ENCODE measurements at places on chromosomes 6 and 20.

- DNase-seq: no peak
Observed at GRCh38 chr6:40825102-40825501, 213.9 kb downstream of the UNC5CL start.

- DNase-seq: no peak
Observed at GRCh38 chr6:112221981-112222852, 32.1 kb downstream of the LAMA4 start.

- peak; percentile 20 for DNase-seq
Observed at GRCh38 chr6:10633216-10633615, 61.2 kb downstream of the C6orf52 start.

DNA sequence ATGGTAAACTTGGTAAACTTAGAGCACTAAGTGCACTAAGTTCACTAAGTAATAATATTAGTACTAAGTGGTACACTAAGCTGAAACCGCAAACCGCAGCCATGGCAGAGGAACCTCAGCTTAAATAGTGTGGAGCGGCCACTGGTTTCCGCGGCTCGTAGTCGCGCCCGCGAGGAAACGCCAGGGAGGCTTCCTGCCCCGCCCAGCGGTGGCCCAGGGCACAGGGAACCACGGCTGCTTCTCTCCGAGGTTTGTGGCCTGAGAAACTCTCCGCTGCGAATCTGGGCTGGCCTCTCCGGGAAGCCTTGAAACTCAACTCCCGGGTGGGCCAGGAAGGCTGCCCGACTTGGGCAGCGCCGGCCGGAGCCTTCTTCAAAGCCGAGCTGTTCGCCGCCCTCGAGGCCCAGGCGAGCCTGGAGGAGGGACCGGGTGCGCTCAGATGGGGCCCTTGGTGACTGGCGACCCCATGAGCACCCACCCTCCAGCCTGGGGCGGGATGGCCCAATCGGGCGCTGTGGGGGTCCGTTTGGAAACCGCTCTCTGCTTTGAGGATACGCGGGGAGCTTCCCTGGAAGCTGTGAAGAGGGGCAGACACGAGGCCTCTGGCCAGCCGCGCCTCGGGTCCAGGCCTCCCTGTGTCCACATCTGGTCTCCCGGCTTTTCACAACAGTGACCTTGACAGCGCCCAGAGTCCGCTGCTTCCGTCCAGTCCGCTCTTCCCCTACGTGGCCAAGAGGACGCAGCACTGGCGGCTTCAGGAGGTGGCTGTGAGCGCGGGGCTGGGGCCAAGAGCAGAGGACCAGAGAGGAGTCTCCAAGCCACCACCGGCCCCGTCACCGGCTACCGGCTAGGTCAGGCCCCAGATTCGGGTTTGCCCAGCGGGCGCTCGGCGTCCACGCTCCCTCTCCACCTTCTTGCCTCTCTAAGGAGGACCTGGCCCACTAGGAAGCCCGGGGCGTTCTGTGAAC, 25.4 kb upstream of the HLA-E start:
- DNase-seq: no peak

GRCh38 chr20:40477805-40478204, 211.2 kb downstream of the MAFB start:
- DNase-seq: no peak

DNA sequence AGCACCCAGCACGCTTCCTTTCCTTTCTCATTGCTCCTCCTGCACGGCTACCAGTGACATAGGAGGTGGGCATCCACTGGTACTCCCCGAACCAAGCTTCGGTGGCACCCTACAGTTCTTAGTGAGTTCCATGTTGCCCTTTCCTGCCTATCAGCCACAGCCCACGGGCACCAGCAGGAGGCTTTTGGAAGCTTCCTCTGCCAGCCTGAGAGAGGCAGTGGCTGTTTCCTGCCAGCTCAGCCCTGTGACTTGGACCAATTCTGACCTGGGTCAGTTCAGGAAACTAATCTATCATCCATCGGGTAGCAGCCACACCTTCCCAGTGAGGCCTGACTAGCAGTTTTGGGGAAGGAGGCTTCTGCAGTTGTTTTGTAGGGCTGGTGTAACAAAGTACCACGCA, 176.4 kb upstream of the UST start:
- no peak for DNase-seq

DNA sequence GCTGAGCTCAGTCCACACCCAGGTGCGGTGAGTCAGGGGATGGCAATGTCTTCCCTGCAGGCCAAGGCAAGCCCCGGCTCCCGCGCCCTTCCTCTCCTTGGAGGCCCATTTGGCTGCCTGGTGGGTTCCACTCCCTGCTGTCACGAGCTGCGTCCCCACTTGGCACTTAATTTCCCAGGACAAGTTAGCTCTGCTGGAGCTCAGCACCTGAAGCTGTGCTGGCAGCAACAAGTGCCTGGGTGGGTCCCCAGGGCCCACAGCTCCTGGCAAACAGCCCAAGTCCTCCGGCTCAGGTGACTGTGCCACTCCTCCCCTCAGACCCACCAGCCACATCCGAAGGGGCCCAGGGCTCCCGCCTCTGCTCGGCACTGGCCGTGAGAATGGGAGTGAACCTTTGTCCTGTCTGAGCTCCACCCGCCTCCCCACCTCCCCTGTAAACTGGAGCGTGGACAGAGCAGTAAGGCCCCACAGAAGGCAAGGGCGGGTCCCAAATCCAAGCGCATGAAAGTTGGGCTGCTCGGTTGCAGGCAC, 16.9 kb downstream of the LAMA5 start:
- no peak for DNase-seq

DNA sequence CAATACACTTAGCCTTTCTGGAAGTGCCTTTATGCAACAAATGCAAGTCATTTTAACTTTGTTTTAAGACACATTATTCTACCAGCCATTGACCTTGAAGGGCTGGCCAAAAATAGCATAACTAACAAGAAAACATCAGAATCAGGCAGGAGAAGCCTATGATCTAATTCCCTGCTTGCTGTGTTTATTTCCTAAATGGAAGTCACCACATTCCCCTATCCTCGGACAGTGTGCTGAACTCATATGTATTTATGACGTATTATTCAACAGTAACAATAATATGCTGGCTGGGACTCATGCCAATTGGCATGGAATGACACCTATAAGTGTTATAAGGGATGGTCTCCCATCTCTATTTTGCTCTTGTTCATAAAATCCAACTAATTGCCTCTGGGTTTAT, 140.7 kb downstream of the MAP3K7 start:
- DNase-seq: no peak

DNA sequence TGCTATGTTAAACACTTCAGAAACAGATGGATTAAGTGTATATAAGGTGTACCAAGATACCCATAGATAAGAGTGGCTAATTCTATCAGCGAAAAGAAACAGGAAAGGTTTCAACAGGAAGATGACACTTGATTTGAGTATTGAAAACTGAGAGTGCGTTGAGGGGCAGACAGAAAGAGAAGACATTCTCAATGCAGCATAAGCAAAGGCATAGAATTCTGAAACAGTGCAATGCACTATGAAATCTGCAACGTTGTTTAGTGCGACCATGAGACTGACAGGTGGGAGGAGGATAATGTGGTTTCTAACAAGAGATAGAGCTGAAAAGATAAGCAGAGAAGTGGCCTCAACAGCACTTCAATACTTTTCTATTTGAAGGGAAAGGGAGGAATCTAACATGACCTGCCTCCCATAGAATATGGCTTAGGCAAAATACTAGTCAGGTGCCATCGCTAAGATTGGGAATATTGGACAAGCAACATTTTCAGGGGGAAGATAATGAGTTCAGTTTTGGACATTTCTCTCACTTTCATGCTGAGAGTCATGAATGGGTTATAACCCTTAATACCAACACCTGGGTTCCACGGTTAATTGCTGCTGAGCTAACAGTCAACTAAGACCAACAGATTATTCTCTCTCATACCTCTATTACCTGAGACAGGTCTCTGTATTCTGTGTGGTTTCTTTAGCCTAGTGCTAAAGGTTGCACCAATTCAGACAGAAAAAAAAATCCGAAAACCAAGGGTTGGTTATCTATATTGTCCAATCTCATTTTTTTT, 312.9 kb upstream of the ARID1B start:
- DNase-seq: no peak

GRCh38 chr6:140542863-140543262, 1168.4 kb upstream of the CITED2 start:
- DNase-seq: no peak

- no peak for DNase-seq
Observed at GRCh38 chr6:144176043-144176442, 25.7 kb downstream of the STX11 start.

GRCh38 chr6:103516336-103516735, 1343.4 kb downstream of the HACE1 start:
- DNase-seq: no peak

DNA sequence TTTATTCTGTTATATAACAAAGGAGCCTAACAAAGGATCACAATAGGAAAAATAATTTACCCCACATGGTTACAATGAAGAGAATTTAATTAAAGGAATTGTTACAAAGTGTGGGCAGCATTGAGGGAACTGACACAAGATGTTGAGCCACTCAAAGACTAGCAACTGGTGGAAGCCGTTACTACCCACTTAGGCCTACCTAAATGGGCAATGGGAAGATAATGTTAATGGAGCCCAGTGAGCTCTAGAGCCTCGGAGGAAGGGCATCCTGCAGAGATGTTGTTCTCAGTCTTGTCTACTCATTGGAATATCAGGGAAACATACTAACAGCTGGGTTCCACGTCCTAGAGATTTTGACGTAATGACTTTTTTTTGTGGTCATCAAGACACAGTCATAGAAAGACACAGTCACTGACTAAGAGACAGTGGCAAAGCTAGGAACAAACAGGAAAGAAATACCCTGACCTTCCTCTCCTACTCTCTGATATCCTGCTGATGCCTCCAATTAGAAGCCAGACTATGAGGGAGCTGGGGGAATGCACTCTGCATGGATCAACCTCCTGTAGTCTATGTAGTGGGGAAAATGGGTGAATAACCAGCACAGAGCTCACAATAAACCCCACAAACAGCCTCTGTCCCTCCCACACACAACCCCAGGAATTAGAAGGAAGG, 523.8 kb upstream of the FLRT3 start:
- no peak for DNase-seq

DNA sequence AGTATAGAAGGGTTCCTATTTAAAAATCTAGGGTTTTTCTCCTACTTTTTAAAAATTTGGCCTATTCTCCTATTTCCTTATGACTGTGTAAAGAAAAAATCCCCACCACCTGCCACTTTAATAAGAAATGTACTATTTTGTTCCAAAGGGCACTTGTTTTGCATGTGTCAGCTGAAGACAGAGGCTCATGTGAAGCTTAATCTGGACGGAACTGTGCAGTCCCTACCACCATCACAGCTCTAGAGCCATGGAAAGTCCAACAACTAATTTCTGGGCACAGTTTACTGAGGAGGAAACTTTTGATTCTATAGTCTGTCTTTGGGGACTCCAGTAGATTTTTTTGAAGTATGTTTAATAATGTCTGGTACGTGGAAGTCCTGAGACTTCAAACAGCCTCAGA, 60.0 kb upstream of the AHI1 start:
- no peak for DNase-seq

GRCh38 chr6:151112130-151112529, 127.6 kb upstream of the AKAP12 start:
- no peak for DNase-seq

- no peak for DNase-seq
Observed at GRCh38 chr20:20524756-20525155, 156.9 kb downstream of the INSM1 start.

DNA sequence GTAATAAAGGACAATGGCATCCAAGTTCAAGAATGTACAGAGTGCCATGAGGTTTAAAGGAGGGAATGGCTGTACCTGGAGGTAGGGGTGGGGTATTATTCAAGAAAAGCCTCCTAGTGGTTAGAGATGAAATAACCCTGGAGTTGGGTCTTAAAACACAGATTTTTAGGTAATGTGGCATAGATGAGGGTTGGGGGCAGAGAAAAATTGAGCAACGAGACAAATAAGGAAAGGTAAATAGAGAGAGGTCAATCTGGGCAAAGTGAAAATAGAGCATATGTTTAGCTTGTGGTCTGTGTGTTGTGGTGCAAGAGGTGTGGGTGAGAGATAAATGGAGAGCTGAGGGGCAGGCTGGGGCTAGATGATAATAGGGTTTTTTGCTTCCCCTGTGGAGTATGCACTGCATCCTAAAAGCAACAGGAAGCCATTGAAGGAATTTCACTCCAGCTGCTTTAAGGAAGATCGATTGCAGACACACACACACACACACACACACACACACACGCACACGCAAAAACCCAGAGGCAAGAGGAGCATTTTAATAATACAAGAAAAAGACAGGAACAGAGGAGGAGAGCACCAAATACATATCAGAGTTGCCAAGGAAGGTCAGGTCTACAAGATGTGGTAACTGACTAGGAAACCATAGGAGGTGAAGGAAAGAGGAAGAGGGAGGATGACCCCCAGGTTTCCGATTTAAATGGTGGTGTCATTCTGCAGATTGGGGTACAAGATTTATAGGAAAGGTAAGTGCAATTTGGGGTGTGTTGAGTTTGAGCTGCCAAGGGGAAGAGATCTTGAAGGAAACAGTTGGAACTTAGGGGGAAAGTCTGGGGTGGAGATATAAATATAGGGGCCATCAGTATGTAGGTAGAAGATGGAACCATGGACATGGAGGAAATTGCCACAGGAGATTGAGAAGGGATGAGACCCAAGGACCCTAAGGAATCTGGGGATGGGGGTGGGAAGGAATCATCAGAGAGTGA, 31.3 kb upstream of the ADGRF1 start:
- DNase-seq: no peak

GRCh38 chr6:55892749-55893357, 17.5 kb upstream of the BMP5 start:
- no peak for DNase-seq

GRCh38 chr20:62914970-62915457, 11.3 kb downstream of the DIDO1 start:
- DNase-seq: no peak

DNA sequence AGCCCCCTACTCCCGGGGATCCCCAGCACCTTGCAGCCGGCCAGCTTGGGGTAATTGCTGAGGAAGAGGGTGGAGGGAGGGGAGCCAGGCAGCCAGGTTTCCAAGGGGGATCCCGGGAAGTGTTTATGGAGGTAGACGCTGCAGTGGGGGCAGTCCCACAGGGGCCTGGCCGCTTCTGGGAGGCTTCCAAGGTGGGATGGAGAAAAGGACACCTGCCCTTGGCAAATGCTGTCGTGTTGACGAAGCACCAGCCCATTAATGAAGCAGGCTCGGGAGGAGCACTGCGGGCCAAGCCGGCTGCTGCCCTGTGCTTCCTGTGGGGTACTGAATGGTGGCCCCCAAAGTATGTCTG, 82.4 kb downstream of the TMEM242 start:
- no peak for DNase-seq

DNA sequence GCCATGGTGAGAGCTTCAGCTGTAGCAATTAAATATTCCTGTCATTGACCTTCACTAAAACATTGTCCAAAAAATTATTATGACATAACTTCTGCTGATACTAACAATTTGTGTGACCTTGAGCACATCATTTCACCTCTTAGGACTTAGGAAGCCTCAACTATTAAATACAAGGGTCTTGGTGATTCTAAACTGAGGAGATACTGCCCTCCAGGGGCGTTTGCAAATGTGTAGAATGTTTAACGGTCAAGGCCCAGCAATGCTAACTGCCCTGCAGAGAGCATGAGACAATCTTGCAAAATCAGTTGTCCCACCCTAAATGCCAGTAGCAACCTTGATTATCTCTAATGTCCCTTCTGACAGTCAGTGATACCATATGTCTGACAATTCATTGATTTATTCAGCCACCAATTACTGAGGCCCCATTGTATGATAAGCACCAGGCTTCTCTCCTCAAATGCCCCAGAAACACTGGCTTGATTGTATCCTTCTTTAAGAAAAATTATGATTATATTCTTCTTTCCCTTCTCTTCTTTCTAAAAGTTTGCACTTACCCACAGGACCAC, 284.1 kb upstream of the PLN start:
- no peak for DNase-seq

Data from GM18507 (cell line).